Caudate nucleus (tissue), 63 donors: ENCODE measurements at places on chromosomes 4 and X.

GRCh38 chr4:74114234-74114633, 15.2 kb upstream of the CXCL2 start:
- no peak for DNase-seq

- DNase-seq, result no peak
These were observed 19.4 kb upstream of the SMIM31 start for GRCh38 chr4:164734484-164734883.

DNA sequence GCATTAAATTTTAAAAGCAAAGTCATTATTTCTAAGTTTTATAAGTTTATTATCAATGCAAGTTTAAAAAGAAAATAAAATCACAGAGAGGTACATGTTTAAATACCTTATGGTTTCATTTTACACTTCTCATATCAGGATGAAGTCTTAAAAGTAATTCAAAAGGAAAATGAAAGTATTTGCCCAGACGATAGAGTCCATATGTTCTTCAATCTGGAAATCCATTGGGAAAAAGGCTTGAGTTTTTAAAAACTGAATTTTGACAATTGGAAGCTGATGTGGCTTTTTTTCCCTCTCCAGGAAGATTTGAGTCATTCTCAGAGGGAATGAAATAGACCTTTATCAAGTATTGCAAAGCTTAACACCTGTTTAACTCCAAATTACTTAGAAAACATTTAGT, 37.1 kb downstream of the MAB21L2 start:
- no peak for DNase-seq

GRCh38 chr4:182569561-182569960, 326.4 kb downstream of the TENM3 start:
- no peak for DNase-seq

DNA sequence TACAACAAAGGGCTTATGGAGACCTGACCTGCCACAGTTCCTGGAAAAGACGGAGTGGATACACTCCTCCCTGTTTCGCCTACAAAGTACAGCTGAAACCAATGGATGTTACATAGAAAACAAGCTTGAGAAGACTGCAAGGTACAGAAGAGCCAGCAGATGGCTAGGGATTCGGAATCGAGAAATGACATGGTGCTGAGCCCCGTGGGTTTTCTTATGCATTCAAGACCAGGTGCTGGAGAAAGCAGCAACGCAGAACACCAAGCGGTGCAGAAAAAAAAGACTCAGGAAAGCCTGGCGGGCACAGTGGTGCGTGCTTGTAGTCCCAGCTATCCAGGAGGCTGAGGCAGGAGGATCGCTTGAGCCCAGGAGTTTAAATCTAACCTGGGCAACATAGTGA, 13.8 kb downstream of the TIMM17B start:
- DNase-seq, result no peak

DNA sequence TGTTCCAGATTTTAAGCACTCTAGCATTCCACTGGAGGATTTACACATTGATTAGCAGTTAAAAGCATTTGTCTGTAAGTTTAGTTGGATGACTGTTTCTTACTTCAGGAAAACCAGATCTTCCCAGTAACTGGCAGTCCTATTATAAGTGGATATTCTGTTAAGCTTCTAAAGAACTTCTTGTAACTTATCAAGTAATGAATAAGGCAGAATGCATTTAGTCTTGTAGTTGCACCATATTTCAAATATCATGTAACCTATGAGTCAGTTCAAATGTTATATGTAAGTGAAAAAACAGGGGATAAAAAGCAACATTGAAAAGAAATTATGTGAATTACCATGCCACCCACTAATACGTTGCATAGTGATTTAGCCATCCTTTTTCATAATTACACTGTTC, 30.2 kb upstream of the TENM3 start:
- DNase-seq, result no peak

DNA sequence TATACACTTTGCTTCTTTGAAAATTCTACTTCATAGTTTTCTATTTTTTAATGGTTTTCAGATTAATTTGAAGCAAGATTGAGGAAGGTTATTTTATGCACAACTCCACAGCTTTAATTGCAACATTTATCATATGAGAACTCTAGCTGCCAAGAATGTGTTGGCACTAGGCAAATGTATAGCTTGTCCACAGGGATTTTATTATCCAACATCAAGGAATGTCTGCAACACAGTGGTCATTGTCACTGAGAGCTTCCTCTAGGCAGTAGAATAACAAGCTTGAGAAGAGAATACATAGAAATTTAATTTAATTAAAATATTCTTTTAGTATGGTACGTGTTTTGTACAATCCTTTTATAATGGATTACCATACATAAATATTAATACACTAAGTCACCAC, 1600.8 kb downstream of the ARAP2 start:
- DNase-seq, result no peak

DNA sequence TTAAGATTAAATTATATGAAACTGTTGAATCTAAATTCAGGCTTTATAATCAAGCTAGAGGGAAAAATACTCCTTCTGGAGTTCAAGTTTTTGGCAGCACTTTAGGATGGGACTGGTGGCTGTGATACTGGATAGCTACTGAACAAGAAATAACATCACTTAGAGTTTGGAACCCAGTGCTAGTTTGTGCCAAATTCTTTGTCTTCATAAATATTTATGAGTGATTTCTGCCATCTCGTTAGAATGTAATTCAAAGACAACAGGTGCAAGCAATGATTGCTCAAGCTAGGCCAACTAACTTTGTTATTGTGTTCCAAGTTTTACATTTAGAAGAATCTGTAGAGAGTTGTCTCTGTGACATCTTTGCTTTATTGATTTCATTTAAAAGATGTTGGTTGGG, 417.9 kb downstream of the FAT4 start:
- no peak for DNase-seq
